ENCODE measurements at places on chromosomes 1 and 21.

- no peak for DNase-seq
These were observed 16.4 kb downstream of the LDLRAD1 start for GRCh38 chr1:54001591-54001990.

GRCh38 chr21:26120828-26121227 lies 49.7 kb downstream of the APP start:
- no peak for DNase-seq

DNA sequence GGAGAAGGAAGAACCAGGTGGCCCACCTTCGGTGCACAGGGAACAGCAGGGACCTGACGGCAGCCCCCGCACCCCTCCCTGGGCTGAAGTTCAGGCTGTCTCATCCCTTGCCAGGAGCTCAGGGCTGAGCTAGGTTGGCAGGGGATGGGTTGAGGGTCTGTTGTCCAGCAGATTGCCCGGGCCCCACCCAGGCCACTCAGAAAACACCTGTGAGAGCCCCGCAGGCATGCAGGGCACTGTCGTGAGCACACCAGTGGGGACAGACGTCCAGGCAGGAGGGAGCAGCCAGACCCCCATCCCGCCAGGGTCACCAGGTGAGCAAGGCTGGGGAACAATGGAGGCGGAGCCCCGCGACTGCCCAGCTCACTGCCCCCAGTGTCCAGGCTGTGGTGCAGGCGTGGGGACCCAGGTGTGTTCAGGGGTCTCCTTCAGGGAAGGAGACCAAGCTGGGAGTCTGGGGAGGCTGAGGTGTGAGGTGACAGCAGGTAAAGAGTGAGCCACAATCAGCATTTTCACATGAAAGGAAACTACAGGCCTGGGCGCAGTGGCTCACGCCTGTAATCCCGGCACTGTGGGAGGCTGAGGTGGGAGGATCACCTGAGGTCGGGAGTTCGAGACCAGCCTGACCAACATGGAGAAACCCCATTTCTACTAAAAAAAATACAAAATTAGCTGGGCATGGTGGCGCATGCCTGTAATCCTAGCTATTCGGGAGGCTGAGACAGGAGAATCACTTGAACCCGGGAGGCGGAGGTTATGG lies 9.4 kb upstream of the SAMD11 start:
- DNase-seq, result no peak

DNA sequence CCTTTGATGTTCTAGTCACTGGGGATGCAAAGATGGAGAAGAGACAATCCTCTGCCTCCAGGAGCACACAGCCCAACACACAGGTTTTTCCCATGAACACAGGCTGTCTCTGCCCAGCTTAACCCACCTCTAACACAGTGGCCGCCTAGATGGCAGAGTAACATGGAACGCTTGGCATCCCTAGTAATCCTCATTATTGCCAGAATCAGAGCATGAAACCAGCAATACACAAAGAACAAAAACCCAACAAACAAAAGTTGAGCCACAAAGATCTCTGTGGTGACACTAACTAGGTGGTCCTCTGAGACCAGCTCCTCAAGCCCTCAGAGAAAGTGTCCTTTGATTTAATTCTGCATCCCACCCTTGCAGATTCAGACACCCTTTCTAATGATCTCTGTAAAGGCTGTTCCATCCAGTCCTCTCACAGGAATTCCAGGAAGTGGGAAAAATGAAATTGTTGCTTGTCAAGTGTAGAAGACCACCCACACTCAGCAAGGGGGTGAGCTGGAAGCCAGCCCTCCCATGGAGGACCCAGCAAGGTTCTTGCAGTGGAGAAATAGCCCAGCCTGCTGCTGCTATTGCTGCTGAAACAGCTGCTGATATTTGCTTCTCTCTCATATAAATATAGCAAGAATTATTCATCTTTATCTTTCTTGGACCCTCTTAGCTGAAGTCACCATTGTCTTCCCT lies 7.4 kb upstream of the ATP2B4 start:
- no peak for DNase-seq

DNA sequence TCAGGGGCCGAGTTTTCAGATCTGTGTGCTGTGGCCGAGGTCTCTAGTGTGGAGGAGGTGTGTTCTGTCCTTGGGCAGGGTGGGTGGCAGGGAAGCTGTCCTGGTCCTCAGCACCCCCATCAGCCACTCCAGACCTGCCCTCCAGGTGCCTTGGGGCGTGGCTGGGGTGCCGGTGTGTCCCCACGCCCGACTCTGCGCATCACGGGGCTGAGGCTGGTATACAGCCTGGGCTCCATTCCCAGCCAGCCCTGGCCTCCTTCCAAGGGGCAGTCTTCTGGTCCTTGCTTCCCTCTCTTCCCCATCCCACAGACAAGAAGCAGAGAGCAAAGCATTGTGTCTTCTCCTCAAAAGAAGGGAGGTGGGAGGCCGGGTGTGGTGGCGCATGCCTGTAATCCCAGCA lies 4.0 kb downstream of the SAMD11 start:
- peak; percentile 56 for DNase-seq

- DNase-seq, result no peak
These were observed 12.2 kb downstream of the ADSS2 start for GRCh38 chr1:244439391-244440032.

Measured in umbilical cord (tissue), 2 donors.